ENCODE measurements at places on chromosomes 2 and 18. TPM values are rescaled to one million over a fixed set of nuclear protein-coding genes. Genes with fewer than 3 reads are reported as not detected.
A peak's percentile ranks its signal among the peaks of the same experiment; 100 is the strongest.

PDE6D gene
- 19.2 TPM for total RNA-seq

KATNAL2 gene
- total RNA-seq = 5.0 TPM

SERPINB4 gene
- not detected for total RNA-seq

VRK2 gene
- 22.1 TPM for total RNA-seq

CLEC4F gene
- total RNA-seq = not detected

RGPD5 gene
- total RNA-seq = 28.6 TPM

DNA sequence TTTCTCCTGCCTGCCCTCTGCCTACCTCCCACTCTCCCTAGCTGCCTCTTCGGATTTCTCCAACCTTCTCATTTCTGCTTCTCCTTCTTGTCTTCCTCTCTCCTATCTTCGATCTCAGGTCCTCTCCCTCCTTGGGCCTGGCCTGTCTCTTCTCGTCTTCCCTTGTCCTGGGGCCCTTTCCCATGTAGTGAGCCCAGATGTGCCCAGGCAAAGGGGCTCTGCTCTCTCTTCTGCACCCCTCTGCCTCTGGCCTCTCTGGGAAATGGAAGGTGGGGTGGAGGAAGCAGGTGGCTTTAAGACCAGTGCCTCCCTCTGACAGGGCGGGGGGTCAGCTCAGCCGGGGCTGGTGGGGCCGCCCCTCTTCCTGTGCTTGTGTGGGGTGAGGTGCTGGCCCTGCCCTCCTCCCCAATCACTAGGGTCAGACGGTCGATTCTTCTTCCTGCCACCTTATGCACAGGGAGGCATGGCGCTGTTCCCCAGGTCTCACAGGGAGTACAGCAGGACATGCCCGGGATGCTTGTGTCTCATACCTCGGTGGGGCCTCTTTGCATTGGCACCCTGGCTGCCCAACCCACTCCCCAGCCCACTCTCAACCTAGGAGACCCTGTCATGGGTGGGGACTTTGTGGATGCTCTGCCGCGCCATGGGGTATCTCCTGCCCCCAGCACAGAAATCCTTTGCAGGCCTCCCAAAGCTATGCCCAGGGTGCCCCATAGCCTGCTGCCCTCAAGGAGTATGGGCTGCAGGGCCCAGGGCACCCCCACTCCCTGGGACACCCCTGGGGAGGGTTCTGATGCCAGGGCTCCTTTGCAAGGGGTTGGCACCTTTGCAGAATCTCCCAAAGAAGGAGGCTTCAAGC lies 213.8 kb upstream of the HAAO start:
- H3K4me1 ChIP-seq = no peaks in the 10 kb centered on the region
- DNase-seq = peak; percentile 53
- no peak overlapping the region for H3K4me3 ChIP-seq
- no peak overlapping the region for H3K27ac ChIP-seq
- H3K36me3 ChIP-seq = no peaks in the 10 kb centered on the region

GRCh38 chr2:173652767-173653431 lies 298.2 kb downstream of the CDCA7 start:
- peaks cover 18% of the 10 kb centered on the region for H3K4me1 ChIP-seq
- no peaks in the 10 kb centered on the region for H3K27me3 ChIP-seq
- peak; percentile 85 for DNase-seq
- no peaks in the 10 kb centered on the region for H3K36me3 ChIP-seq
- H3K4me3 ChIP-seq = peak overlapping the region; percentile 40

DNA sequence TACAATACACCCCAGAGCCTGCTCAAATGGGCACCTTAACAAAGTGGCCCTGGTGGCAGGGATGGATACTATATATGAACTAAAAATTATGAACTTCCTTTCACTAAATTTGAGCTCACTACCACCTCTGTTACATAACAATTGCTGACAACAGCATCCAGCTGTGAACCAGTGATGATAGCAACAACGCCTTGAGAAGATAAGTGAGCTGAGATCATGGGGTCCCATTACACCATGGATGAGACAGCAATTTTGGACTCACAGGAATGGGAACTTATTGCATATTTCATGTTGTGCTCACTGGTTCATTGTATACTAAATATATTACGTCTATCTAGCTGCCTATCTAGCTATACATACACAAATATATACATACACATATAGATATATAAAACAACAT lies 16.9 kb upstream of the ALMS1 start:
- H3K27ac ChIP-seq = no peak overlapping the region
- DNase-seq = no peak
- H3K36me3 ChIP-seq = no peaks in the 10 kb centered on the region

DNA sequence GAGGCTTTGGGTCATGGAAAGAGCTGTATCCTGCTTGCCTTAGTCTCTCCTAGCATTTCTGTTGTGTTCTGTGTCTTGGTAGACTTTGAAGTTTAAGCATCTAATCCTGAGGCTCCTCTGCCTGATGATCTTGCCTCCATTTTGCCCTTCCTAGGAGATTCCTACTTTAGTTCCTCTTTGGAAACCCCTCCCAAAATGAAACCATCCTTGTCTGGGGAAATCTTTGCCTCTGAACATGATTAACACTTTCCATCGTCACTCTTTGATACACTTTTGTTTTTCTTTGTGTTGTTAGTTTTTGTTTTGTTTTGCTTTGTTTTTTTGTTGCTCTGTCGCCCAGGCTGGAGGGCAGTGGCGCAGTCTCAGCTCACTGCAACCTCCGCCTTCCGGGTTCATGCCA lies 9.2 kb downstream of the ATG16L1 start:
- H3K27ac ChIP-seq = no peak overlapping the region
- no peak for DNase-seq
- peaks cover 72% of the 10 kb centered on the region for H3K36me3 ChIP-seq
- H3K4me1 ChIP-seq = no peaks in the 10 kb centered on the region
- no peak overlapping the region for H3K4me3 ChIP-seq

DNA sequence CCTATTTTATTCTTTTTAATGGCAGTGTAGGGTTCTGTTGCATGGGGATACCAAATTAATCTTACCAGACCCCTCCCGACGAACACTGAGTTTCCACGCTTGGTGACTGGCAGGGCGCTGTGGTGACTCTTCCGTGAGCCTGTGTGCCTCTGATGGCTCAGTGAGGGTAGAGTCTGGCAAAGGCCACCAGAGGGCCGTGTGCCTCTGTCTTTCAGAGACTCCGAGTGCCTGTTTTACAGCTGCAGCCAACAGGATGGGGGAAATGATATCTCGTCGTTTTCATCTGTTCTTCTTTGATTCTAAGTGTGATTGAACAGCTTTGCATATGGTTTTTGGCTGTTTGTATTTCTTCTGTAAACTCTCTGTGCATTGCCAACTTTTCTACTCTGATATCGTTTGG lies 99.8 kb downstream of the ZNF236 start:
- peak; percentile 85 for DNase-seq
- peaks cover 19% of the 10 kb centered on the region for H3K36me3 ChIP-seq
- no peak overlapping the region for H3K4me3 ChIP-seq
- no peaks in the 10 kb centered on the region for H3K27me3 ChIP-seq
- H3K4me1 ChIP-seq = no peaks in the 10 kb centered on the region

DNA sequence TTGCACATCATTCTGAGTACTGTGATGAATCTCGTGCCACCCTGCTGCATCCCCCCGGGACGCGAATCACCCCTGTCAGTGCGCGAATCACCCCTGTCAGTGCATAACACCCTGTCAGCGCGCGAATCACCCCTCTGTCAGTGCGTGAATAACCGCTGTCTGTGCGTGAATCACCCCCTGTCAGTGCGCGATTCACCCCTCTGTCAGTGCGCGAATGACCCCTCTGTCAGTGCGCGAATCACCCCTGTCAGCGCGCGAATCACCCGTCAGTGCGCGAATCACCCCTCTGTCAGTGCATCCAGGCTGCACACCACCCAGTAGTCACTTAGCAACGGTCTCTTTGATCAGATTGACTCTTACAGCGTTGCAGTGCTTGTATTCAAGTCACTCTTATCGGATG lies 134.4 kb upstream of the TPO start:
- H3K4me3 ChIP-seq = no peak overlapping the region
- no peaks in the 10 kb centered on the region for H3K36me3 ChIP-seq
- no peaks in the 10 kb centered on the region for H3K27me3 ChIP-seq
- DNase-seq = no peak
- no peak overlapping the region for H3K27ac ChIP-seq
- H3K4me1 ChIP-seq = no peaks in the 10 kb centered on the region

- H3K27ac ChIP-seq = no peak overlapping the region
- no peaks in the 10 kb centered on the region for H3K27me3 ChIP-seq
- H3K36me3 ChIP-seq = no peaks in the 10 kb centered on the region
- no peak overlapping the region for H3K4me3 ChIP-seq
- DNase-seq = no peak
Observed at GRCh38 chr18:28523758-28524475, 347.0 kb upstream of the CDH2 start.

DNA sequence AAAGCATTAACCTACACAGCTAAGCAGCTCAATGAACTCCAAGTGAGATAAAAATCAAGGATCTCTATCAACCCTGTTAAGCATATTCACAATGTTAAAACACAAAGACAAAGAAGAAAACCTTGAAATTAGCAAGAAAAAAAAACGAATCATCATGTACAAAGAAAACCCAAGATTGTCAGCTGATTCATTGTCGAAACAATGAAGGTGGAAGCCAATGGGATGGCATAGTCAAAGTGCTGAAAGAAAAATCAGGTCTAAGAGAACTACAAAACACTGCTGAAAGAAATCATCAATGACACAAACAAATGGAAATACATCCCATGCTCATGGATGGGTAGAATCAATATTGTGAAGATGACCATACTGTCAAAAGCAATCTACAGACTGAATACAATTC lies 32.5 kb downstream of the NMS start:
- no peaks in the 10 kb centered on the region for H3K27me3 ChIP-seq
- no peak overlapping the region for H3K4me3 ChIP-seq
- no peaks in the 10 kb centered on the region for H3K36me3 ChIP-seq
- no peak for DNase-seq
- H3K4me1 ChIP-seq = no peaks in the 10 kb centered on the region
- no peak overlapping the region for H3K27ac ChIP-seq

DNA sequence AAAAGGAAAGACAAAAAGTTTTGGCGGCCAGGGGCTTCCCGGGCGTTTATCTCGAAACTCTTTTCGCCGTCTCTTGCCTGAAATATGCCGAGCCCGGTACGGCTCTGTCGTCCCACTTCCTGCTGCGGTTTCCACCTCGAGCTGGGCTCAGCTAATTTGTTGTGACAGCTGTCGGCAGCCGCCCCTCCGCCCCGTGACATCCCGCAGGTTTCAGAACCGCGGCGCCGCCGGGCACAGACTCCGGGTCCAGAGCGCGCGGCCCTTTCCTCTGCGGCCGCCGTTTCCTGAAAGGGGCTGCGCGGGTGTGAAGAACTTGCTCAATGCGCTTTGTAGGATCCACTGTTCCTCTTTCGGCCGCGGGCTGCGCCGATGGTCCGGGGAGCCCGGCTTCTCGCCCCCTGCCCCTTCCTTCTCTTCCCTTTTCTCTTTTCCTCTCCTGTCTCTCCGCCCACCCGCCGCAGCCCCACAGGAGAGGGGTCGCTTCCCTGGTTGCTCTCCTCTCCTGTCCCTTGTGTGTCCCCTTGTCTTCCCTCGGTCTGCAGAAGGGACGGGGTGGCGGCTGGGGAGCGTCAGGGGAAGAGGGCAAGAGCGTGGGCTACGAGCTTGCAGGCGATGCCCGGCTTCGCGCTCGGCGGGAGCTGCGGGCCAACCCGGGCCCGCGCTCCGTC lies 648 bp downstream of the ARID5A start:
- H3K27me3 ChIP-seq = no peaks in the 10 kb centered on the region
- H3K4me3 ChIP-seq = peak overlapping the region; percentile 83
- H3K4me1 ChIP-seq = peaks cover 44% of the 10 kb centered on the region

- no peaks in the 10 kb centered on the region for H3K4me1 ChIP-seq
- no peak overlapping the region for H3K4me3 ChIP-seq
- DNase-seq = no peak
Observed at GRCh38 chr2:202679980-202680379, 45.2 kb downstream of the FAM117B start.

- H3K27ac ChIP-seq = peak overlapping the region; percentile 95
- H3K36me3 ChIP-seq = no peaks in the 10 kb centered on the region
- no peak overlapping the region for H3K4me3 ChIP-seq
- peaks cover 44% of the 10 kb centered on the region for H3K4me1 ChIP-seq
- no peak for DNase-seq
Observed at GRCh38 chr18:34707670-34708069, 2.4 kb upstream of the DTNA start.

DNA sequence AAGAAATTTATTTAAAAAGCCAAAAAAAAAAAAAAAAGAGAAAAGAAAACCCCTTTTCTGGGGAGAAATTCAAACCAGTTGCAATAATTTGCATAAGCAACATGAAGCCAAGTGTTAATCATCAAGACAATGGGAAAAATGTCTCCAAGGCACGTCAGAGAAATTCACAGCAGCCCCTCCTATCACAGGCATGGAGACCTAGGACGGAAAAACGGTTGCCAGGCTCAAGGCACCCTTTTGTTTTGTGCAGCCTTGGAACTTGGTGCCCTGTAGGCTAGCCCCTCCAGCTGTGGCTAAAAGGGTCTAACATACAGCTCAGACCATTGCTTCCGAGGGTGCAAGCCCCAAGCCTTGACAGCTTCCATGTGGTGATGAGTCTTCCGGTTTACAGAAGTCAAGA lies 509.2 kb upstream of the SOX11 start:
- H3K4me3 ChIP-seq = no peak overlapping the region
- no peak overlapping the region for H3K27ac ChIP-seq
- no peak for DNase-seq
- H3K36me3 ChIP-seq = no peaks in the 10 kb centered on the region
- no peaks in the 10 kb centered on the region for H3K4me1 ChIP-seq

- H3K36me3 ChIP-seq = no peaks in the 10 kb centered on the region
- no peak for DNase-seq
- no peaks in the 10 kb centered on the region for H3K4me1 ChIP-seq
- H3K4me3 ChIP-seq = no peak overlapping the region
- H3K27me3 ChIP-seq = no peaks in the 10 kb centered on the region
- no peak overlapping the region for H3K27ac ChIP-seq
Observed at GRCh38 chr2:7835151-7835550, 846.7 kb upstream of the ID2 start.

DNA sequence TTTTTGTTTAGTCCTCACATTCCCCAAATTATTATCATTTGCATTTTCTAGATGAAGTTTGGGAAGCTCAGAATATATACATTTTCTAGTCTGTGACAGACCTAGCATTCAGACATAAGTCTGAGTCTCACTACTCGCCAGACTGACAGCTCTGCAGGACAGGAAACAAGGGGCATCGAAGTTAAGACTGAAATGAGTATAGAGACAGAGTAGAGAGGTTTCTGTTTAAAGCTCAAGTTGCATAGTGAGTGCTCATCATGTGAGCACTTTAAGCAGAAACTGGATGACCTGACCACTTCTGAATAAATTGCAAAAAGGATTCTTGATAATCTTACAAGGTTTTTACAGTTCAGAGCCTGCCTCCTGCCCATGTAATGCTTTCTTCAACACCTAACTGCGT lies 1.1 kb downstream of the HADHB start:
- no peaks in the 10 kb centered on the region for H3K36me3 ChIP-seq
- peak overlapping the region; percentile 96 for H3K27ac ChIP-seq
- H3K27me3 ChIP-seq = no peaks in the 10 kb centered on the region
- H3K4me3 ChIP-seq = peak overlapping the region; percentile 97

Measured in osteoblast (primary cell).